ENCODE measurements at places on chromosomes 5 and 9.

DNA sequence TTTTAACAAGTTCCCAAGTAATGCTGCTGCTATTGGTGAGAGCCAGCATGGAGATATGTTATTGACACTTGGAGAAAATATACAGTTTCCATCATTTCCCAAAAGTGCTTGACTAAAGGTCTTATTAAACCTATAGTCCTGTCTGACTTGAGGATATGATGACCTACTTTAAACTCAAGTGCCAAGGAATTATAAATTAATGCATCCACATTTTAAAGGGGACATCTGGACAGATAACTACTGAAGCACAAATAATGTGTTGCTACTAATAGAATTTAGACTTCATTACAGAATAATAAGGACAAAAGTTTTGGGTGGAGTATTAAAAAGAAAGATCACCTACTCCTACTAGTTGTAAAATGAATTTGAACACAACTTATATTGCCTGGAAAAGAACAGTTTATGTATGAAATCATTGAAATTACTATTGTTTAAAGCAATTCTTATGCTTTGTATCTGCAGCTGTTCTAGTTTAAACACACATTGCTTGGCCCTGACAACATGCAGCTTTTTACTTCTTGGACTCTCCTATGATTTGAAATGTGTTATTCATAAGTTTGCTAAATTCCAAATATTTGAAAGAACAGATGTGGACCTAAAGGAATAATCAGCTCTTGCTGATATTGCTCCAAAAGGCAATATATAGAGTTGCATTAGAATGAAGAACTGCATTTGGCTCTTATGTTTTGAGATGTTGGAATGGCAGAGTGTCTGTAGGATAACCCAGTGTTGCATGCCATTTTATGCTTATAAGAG is 73.4 kb downstream of the SGCD start:
- no peak for DNase-seq

- DNase-seq, result no peak
Observed at GRCh38 chr5:147472664-147473475, 37.0 kb downstream of the DPYSL3 start.

DNA sequence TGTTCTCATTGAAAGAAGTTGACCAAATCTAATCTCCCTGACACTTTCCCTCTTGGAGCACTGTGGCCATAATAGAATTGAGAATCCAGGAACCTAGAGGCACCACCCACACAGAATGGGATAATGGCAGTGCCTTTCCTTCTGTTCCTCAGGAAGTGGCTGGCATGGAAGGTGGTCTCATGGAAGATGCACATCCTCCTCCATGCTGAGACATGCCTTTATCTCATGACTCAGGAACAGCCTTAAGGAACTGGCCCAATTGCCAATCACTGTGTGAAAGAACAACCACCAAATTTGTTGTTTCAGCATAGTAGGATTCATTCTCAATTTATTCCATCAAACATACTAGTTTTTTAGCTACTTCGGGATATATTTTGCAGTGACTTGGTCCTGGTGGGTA is 137.5 kb upstream of the RASGRF2 start:
- DNase-seq, result no peak

- no peak for DNase-seq
Observed at GRCh38 chr5:37721447-37721871, 118.4 kb downstream of the GDNF start.

DNA sequence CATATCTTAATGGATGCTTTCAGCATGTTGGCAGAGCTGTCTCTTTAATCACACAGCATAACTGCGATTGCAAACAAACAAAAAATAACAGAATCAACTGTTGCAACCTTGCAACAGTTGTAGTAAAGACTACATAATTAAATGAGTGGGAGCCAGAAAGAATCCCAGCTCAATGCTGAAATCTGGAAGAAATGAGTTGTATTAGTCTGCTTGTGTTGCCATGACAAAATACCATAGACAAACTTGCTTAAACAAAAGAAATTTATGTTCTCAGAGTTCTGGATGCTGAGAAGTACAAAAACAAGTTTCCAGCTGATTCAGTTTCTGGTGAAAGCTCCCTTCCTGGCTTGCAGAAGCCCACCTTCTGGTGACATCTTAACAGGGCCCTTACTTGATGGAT is 260.9 kb upstream of the TUSC1 start:
- DNase-seq, result no peak

Data from posterior cingulate gyrus (tissue), 11 donors.